ENCODE measurements at places on chromosomes 4 and X.

GRCh38 chr4:53068755-53069330 lies 206.7 kb downstream of the RASL11B start:
- DNase-seq, result no peak

DNA sequence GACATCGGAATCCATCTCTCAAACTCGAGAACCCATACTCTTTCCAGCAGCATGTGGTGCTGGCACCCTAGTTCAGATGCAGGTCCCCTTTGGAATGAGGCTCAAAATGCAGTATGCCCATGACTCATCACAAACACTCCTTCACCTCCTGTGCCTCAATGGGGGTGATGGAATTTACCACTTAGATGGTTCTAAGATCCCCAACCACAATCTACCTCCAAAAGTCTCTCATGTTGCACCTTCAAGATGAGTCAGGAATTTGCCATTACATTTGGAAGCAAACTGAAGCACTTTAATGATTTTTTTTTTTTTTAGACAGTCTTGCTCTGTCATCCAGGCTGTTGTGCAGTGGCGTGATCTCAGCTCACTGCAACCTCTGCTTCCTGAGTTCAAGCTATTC lies 8.5 kb upstream of the MID1 start:
- no peak for DNase-seq

GRCh38 chr4:167339781-167340180 lies 105.5 kb upstream of the SPOCK3 start:
- no peak for DNase-seq

DNA sequence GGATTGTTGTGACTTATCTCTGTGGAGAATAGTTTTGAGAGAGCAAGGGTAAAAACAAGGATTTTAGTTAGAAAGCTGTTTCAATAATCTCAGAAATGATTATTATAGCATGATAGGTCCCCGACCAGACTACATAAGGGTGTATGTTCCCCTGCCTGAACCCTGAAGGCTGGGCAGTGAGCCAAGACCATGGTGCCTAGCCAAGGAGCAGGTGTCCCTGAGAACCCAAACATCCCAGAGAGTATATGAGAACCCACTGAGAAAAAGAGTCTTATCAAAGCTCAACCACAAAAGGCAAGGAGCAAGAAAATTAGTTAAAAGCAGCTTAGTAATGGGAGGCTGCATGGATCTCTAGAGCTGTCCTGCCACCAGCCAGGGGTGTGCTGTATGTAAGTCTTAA lies 94.9 kb upstream of the UNC5C start:
- DNase-seq, result no peak

DNA sequence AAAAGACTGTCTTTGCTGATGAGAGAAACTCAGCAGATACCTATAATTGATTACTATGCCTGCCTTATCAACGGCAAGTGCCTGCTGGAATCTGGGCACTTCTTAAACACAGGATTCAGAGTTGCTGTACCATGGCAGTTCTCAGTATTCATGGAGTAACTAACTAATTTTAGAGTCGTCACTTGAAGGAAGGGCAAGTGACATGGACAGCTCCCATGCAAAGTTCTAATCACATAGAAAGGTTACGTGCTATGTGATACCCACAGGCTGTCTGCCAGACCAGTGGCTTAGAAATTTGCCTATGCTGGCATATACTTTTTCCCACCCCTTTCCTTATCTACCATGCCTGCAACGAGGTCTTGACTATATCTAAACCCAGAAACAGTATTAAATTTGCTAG lies 931.1 kb upstream of the TENM3 start:
- DNase-seq, result no peak

GRCh38 chrX:104324461-104325212 lies 69.9 kb upstream of the ESX1 start:
- DNase-seq, result no peak

DNA sequence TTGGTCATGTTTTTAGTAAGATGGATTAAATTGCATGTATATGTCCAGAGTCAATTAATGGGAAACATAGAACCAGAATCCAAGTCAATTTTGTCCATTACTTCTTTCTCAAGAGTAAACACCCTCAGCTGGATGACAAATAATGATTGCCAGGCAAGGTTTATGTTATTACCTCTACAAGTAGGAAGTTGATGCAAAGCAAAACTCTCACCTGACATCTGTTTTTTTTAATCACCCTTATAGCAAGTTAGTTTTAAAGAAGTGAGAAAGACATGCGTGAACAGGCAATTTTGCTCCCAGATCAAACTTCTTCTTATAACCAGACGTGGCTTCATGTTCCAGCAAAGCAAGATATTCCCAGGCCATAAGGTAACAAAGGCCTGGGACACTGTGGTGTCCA lies 348.5 kb upstream of the FTHL17 start:
- no peak for DNase-seq

- DNase-seq, result peak; percentile 25
These were observed 550.9 kb upstream of the BOD1L1 start for GRCh38 chr4:14178421-14178820.

DNA sequence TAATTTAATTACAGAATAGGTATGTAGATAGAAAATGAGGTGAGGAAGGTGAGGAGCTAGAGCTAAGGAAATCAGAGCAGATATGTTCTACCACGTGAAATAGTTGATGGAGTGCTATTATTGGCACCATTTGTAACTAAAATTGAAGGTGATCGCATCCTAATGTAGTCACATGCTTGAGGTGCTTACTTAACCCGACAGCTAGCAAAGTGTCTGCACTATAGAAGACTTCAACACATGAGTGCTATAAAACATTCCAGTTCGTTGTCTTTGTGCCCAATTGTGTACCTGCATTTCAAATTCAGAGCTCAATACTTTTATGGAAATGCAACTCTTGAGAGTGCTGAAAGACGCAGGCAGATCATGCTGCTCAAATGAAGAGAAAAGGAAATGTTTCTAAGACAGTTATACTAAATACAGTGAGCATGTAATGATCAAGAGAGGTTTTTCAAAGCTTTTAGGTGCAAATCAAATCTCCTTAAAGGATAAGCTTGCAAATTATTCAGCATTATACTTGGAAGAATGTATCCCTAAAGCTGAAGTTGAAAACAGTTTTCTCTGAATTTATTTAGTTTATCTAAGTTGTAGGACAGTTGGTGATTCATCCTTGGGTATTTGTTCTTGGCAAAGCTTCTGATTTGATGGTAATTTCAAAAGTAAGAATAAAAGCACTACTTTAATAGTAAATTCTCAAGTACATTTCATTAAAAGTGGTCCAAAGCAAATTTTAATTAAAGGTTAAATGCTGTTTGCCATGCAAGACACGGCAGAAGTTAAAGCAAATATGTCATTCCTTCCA lies 223.9 kb upstream of the EPHA5 start:
- no peak for DNase-seq

DNA sequence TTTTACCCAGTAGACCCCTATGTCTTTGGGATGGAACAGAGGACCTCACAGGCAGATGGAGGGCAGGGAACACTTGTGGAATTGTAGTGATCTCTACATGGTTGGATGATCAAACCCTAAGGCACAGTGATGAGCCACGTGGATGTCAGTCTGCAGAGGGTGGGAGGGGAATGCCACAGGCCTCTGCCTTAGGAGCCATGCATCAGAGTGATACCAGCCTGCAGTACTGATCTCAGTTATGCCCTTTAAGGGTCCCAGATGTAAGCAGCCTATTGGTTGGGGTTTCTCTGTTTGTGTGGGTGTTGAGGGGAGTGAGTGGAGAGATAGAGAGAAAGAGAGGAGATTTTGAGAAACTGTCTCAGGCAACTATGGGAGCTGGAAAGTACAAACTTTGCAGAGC lies 39.9 kb upstream of the XAGE1B start:
- DNase-seq, result no peak

DNA sequence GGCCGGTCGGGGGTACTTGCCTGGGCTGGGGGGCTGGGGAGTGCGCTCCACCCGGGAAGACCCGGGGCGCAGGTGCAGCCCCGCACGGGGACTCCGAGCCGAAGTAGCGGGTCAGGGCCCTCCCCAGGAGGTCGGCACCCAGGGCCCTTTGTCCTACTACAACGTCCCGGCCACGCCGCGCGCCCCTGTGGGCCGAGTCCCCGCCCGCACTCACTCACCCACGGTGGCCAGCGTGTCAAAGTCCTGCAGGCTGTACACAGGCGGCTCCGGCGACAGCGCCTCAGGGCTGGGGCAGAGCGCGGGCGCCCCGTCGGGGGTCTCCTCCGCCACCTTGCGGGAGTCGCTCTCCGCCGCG lies 602 bp downstream of the PRKX start:
- DNase-seq, result no peak

GRCh38 chr4:76074993-76075600 lies 588 bp downstream of the ART3 start:
- no peak for DNase-seq

DNA sequence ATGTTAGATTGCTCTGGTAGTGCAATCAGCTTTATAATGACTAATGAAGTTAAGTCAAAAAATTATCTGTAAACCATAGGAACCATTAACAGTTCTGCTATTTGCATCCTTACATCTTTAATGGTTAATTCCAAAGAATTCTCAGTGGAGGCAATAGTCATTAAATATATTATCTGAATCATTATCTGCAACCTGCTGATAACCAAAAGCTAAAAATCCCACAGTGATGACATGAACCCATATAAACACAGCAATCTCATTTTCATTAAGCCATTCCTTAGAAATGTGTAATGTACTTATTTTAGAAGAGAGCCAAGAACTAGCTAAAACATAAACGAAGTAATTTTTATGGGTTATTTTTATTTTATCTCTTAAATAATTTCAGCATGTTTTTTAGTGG lies 60.2 kb downstream of the MAGEB16 start:
- DNase-seq, result no peak

- no peak for DNase-seq
These were observed 126.3 kb upstream of the CBR4 start for GRCh38 chr4:169136330-169136729.

DNA sequence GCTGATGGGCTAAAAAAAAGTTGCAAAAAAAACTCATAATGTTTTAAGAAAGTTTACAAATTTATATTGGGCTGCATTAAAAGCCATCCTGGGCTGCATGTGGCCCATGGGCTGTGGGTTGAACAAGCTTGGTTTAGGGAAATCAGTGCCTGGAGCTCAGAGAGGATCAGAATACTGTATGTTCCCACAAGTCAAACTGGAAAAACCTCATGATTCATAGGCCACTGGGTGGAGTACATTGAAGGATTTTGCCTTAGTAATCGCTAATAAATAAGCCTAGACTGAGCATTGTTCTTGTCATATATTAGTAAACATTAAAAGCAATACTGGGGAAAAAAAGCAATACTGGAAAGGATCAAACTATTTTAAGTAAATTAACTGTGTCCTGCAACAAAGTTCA lies 246.3 kb upstream of the TAPT1 start:
- no peak for DNase-seq

GRCh38 chr4:176193938-176194337 lies 1.4 kb downstream of the SPATA4 start:
- DNase-seq, result peak; percentile 65

DNA sequence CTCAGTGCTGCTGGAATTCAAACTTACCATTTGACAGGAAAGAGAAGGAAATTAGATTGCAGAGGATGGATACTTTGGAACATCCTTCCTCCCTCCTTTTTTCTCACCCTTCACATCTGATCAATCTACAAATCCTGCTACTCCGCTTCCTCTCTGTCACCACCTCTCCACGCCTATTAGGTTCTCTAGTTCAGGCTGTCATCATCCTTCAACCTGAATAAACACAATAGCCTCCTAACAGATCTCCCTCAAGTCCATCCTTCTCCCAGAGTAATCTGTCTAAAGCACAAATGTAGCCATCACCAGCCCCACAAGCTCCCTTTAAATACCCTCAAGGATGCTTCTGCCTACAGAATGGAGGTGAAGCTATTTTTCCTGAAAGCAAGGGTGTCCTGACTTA lies 20.0 kb upstream of the SLAIN2 start:
- no peak for DNase-seq

DNA sequence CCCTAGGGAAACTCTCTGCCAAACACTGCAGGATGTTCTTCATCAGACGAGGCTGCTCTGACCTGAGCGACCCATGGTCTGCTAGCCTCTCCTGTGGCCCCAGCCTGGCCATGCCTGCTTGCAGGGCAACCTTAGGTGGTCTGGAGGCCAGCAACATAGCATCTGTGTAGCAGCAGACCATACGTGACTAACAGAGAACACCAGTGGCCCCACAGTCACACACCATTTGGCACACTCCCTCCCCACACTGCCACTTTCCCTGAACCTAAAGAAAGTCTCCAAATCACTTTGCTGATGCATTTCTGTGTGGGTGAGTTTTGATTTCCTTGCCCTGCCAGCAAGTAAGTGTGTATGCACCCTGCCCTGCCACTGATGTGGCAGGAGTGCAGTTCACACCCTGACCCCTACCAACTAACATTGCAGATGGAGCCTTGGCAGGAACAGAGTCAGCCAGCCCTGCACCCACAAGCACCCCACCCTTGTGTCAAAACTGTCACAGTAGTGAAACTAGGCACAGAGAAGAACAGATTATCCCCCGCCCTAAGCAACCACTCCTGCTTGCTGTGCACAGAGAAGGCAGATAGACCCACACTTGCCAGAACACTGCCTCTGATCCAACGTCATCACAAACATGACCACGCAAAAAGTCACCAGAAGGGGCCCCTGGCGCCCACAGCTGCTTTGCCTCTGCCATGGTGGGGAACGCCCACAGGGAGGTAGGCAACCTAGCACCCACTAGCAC lies 249.1 kb downstream of the SPIN4 start:
- no peak for DNase-seq

DNA sequence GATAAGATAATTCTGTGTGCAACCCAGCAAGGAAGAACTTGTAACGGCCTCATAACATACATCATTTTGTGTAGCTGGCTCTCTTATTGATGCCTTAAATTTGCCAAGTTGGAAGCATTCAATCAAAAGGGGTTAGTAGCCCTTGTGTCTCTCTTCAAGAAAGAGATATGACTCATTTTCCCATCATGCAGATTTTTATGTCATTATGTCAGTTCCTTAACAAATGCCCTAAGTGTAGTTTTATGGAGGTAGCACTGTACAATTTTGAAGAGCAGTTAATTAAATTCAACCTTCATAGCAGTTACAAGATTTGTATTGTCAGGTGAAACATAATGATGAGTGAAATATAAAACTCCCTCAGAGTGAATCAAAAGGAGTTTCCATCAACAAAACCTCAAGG lies 215.6 kb downstream of the GRIA3 start:
- no peak for DNase-seq

DNA sequence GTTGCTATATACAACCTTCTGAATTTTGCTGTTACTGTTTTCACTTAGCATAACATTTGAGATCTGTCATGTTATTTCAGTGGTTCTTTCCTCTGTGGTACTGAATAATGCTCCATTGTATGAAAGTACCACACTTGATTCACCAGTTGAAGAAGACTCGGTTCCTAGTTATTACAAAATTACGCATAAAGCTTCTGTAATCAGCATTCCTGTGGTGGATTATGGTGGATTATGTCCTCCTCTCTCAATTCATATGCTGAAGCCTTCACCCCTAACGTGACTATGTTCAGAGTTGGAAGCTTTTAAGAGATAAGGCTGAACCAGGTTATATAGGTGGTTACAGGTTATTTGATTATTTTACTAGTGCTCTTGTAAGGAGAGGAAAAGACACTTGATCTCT lies 2143.5 kb upstream of the AGA start:
- DNase-seq, result no peak

- DNase-seq, result no peak
These were observed 116.1 kb downstream of the PDLIM5 start for GRCh38 chr4:94567811-94568210.
